ENCODE measurements at places on chromosomes 13 and 19.

DNA sequence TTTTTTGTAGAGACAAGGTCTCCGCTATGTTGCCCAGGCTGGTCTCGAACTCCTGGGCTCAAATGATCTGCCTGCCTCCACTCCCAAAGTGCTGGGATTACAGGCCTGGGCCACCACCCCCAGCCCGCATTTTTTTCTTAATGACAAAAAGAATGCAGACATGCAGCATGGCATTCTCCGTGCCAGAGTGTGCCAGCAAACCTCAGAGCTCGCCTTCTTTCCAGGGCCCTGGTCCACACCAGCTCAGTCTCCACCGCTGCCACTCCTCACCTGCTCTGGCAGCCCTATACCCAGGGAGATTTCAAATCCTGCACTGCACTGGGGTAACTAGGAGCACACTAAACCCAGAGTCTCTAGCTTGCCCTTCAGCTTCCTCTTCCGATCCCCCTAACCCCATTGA, 41.7 kb downstream of the ZIC5 start:
- no peak for DNase-seq

DNA sequence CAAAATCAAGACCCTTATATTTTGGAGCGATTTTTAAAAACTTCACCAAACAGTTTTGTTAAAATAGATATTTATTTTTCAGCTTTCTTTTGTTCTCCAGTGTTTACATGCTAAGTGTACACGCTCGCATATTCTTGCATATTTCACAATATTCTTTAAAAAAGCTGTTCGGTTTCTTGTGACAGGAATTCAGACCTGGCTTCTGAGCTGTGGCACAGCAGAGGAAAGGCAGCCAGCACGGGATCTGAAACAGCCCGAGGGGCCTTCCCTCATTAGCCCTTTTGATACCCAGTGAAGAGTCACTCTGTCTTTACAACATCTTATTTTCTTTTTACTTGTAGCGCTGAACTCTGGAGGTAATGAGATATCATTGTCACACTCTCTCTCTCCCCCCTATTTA, 234.0 kb downstream of the B3GLCT start:
- no peak for DNase-seq

- DNase-seq: no peak
These were observed 787 bp downstream of the ZNF580 start for GRCh38 chr19:55641426-55642152.

- DNase-seq: no peak
These were observed 5.3 kb downstream of the F2RL3 start for GRCh38 chr19:16894080-16894479.

GRCh38 chr19:6464070-6464873, at the start of gene CRB3:
Gene CRB3 (plus strand): TSS chr19:6464271. CDS start chr19:6464702, 431 bp downstream.
- no peak for DNase-seq

- DNase-seq: no peak
These were observed 9.3 kb upstream of the PEAK3 start for GRCh38 chr19:2291185-2291751.

DNA sequence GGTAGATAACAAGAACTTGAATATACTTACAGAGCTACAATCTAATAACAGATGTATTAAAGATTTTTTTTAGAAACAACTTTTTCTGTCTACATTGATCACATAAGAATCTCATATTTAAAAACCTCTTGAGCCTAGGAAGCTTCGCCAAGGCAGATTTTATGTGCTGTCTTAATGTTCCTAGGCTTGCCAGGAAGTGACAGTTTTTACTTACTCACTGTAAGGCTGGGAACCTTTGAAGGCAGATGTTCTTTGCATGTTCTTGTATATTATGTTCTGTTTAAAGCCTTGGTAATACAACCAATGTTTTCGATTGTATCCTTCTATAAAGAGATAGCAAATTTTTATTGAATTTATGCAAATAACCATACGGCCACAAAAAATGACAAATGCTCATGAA, 492.7 kb downstream of the GPC5 start:
- no peak for DNase-seq

GRCh38 chr13:51520524-51520923, 63.7 kb upstream of the WDFY2 start:
- DNase-seq: no peak

- no peak for DNase-seq
These were observed 27.9 kb downstream of the PLEKHJ1 start for GRCh38 chr19:2207991-2208860.

DNA sequence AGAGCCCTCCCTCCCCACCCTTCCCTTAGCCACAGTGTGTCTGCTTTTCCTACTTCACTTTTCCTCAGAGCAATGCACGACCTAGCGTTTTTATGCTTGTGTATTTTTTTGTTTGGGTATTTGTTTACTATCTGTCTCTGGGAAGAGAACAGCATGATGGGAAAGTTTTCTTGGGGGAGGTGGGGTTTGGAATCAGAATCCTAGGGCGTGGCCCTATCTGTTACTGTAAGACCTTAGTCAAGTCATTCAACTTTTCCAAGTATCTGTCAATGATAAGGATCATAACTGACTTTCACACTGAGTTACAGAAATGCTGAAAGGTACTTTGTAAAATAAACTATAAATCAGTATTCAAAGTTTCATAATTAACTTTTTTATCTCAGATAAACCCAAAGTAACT, 146.3 kb upstream of the WASF3 start:
- no peak for DNase-seq

DNA sequence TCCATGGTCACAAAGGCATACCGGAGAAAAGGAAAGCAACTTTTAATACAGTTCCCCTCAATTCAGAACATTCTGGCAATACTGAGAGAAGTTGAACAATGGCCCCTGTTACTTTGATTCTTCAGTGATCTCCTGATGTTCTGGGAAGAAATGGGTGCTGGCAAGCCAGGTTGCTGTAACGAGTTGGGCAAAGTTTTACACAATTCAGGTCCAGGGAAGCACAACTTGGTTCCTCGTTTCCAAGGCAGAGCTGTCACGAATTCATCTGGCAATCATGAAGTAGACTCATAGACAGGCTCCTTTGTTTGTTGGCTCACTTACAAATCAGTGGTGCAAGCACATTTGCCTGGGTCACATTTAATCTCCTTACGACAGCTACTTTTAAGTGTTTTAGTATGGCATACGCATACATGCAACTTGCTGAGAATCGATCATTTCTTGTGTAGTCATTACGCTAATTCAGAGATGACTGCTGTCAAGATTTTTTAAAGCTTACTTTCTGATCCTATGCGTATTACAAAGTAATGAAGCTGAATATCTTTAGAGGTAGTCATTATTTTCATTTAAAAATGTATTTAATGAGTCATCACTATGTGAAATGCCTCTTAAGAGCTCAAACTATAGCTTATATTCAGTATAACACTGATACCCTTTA, 174.7 kb downstream of the GPC5 start:
- DNase-seq: no peak

DNA sequence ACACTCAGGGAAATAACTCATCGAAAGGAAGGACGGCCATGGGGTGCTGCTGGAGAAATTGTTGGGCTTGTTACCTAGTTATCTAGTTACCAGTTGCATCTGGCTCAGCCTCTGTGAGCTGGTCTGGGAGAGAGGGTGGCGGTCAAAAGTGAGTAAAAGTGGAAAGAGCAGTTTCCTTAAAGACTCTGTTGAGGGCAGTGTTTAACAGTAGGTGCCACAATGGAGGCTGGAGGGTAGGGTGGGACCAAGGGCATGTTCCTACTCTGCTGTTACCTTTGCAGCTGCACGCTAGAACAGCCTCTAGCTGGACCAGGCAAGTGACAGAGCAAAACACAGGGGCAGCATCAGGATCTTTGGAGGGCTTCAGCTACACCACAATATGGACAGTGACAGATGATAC, 228.8 kb upstream of the STARD13 start:
- DNase-seq: no peak

- no peak for DNase-seq
These were observed 421.9 kb upstream of the PRR20A start for GRCh38 chr13:56718791-56719190.

GRCh38 chr13:26254583-26255111, 718 bp downstream of the CDK8 start:
- no peak for DNase-seq

- no peak for DNase-seq
These were observed 56.3 kb upstream of the GPR12 start for GRCh38 chr13:26816881-26817280.

DNA sequence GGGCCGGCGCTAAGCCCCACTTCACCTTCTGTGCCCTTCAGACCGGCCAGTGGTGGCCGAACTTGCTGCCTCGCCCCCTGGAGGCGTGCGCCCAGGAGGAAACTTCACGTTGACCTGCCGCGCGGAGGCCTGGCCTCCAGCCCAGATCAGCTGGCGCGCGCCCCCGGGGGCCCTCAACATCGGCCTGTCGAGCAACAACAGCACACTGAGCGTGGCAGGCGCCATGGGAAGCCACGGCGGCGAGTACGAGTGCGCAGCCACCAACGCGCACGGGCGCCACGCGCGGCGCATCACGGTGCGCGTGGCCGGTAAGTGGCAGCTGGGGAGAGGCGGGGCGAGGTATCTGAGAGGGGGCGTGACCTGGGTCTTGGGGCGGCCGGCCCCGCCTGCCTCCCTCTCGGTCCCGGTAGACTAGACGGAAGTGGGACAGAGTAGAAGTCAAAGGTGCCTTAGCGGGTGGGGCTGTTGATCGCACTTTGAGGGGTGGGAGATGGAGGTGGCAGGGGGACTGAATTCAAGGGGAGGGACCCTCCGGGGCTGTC, 5.6 kb downstream of the ICAM5 start:
- no peak for DNase-seq

DNA sequence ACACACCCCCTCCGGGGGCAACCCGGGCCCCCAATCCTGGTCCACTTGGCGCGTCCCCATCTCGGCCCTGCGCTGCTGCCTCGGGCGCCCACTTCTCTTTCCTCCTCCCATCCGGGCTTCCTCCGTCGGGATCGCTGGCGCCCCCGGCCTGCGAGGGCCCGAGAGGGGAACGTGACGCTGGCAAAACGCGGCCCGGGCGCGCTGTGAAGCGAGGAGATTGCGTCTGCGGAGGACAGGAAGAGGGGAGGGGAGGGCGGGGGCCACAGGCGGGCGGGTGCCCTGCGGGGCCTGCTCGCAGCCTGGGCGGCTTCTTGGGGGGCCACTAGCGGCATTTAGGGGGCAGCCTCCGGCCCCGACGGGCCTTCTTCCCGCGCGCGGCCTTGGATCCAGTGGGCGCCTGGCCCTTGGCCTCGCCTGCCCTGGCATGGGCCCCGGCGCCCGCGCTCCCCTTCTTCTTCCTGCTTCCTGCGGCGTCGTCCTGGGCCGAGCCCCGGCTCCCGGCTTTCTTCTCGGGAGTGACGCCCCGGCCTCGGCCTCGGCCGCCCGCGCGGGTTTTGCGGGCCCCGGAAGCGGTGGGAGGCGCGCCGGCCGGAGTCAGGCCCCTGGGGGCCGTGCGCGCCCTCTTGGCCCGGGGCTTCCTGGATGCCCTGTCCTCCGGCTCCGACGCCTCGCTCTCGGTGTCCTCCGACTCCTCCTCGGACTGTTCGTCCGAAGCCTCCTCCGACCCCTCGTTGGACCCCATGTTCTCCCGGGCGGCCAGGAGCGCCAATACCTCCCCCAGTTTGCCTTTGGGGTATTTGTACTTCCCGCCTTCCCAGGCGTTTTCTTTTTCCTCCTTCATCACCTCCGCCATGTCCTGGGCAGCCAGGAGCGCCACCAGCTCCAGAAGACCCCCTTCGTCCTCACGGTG, 2.2 kb downstream of the PNMA8B start:
- no peak for DNase-seq

DNA sequence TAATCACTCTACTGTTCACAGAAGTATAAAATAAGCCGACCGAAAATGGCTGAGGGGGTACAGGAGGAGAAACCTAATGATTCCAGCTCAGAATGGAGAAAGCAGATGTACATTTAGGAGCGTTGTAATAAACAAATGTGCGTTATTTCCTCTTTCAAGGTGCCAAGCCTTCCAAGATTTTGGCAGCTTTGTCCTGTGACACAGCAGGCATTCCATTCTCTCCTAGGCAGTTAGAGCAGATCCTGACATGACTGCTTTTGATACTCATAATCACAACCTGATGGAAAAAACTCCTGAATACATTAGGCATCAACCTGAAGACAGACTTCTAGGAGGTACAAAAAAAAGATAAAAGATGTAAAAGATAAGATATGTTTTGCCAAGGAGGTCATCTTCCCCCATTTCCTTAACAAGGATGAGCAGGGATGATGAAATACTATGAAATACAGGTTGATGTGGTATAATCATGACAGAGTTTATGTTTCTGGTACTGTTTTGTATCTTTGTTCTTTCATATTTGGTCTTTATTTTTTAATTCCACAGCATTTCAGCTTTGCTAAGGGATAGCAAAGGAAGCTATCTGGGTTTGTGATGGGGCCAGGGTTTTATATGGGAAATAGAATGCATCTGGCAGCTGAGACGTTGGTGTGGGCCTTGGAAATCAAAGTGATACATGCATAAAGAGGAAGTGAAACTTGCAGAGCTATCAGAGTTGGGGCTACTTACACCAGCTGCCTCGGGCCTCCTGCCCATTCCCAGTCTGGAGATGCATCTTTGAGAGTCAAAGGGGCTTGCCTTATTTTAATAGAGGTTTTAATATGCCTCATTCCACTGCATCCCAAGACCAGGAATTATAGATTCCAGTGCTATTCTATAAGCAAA, 222.5 kb downstream of the OXGR1 start:
- DNase-seq: no peak

DNA sequence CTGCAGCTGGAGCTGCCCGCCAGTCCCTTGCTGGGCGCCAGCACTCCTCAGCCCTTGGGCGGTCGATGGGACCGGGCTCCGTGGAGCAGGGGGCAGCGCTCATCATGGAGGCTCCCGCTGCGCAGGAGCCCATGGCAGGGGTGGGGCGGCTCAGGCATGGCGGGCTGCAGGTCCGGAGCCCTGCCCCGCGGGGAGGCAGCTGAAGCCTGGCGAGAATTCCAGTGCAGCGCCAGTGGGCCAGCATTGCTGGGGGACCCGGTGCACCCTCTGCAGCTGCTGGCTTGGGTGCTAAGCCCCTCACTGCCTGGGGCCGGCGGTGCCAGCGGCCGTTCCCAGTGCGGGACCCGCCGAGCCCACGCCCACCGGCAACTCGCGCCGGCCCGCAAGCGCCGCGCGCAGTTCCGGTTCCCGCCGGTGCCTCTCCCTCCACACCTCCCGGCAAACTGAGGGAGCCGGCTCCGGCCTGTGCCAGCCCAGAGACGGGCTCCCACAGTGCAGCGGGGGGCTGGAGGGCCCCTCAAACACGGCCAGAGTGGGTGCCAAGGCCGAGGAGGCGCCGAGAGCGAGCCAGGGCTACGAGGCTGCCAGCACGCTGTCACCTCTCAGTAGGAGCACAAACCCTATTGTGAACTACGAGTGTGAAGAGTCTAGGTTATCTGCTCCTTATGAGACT, 687.1 kb downstream of the PCDH17 start:
- DNase-seq: no peak

DNA sequence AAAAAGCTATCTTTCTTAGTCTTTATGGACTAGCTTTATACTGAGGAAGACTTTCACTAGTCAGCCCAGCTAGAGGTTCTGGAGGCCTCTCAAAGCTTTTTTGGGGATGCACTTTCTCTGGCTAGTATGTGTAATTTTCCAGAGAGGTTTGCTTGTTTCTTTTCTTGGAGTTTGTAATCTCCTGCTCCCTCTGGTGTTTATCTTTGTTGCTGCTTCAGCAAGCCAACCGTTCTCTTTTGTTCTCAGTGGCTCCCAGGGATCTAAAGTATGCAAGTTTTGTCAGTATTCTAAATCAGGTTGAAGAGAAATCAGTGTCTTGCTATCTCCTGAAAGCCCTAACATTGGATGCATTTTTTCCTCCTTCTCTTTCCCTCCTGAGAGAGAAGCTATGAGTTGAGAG, 121.1 kb upstream of the MYO16 start:
- no peak for DNase-seq

Data from AG09309 (cell line).